Heart right ventricle (tissue), 16 donors: ENCODE measurements at places on chromosomes 7 and 10.

- H3K36me3 ChIP-seq: no peaks in the 10 kb centered on the region
- no peaks in the 10 kb centered on the region for H3K4me1 ChIP-seq
- H3K27ac ChIP-seq: no peak overlapping the region
- no peaks in the 10 kb centered on the region for H3K27me3 ChIP-seq
Observed at GRCh38 chr7:121904120-121904519, 31.2 kb downstream of the PTPRZ1 start.

DNA sequence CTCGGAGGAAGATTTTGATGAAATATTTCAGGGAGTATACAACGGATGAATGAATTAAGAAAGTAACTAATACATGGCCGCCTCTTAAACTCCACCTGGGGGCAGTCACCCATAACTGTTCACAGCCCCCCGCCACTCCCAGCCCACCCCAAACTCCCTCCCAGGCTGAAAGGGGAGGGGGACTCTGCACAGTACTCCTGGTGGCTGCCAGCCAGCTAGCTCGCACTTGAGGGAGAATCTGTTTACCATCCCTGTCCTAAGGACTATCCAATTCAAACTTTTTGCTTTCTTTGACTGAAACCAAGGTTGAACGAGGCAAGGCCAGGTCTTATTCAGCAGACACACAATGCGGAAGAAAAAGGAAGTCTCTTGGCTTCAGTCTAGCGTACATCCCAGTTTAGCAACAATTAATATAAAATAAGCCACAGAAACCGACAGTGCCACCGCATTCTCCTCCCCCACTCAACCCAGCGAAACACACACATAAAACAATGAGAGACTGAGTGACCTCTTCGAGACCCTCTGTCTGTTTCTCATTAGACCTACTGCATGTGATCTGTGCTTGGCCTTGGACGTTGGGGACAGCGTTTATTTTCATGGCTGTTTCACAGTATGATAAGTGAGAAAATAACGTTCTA lies 219.5 kb downstream of the GLI3 start:
- no peaks in the 10 kb centered on the region for H3K4me1 ChIP-seq
- no peak overlapping the region for H3K27ac ChIP-seq
- peaks cover 5% of the 10 kb centered on the region for H3K36me3 ChIP-seq
- H3K4me3 ChIP-seq: no peak overlapping the region
- DNase-seq: no peak

DNA sequence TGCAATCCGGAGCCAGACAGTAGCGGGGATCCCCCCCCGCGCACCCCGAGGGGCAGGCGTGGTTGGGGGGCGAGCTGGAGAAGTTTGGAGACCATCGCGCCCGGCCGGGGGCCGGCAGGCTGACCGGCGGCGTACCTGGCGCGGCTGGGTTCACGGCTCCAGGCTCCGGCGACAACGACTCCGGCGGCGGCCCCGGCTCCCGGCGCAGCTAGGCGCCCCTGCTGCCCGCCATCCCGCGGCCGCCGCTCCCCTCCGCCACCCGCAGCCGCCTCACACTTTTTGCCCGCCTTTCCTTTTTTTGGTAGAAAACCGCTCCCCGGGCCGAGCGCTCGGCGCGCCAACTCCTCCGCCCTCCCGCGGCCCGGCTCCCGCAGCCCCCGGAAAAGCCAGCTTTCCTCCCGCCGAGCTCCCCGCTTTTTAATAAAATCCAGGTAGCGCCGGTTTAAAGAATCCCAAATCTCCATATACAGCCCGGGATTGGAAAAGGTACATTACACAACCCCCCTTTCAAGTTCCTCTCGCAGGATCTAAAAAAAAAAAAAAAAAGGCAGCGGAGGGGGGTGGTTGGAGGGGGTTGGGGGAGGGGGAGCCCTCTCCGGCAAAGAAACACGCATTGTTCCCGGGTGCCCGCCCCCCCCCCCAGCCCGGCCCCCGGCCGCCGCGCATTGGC lies at the start of gene TNRC18:
TSS of gene TNRC18 (minus strand) at position 529 of the 670 bp plus-strand sequence. CDS start 2,588 bp downstream, outside the sequence.
- H3K36me3 ChIP-seq: no peaks in the 10 kb centered on the region
- H3K4me1 ChIP-seq: peaks cover 53% of the 10 kb centered on the region
- no peak for DNase-seq
- H3K4me3 ChIP-seq: peak within 1 kb of the TSS; percentile 97

- H3K27me3 ChIP-seq: no peaks in the 10 kb centered on the region
- H3K27ac ChIP-seq: no peak overlapping the region
- H3K4me3 ChIP-seq: no peak overlapping the region
- no peaks in the 10 kb centered on the region for H3K4me1 ChIP-seq
Observed at GRCh38 chr7:29896685-29897411, 90.5 kb downstream of the WIPF3 start.

DNA sequence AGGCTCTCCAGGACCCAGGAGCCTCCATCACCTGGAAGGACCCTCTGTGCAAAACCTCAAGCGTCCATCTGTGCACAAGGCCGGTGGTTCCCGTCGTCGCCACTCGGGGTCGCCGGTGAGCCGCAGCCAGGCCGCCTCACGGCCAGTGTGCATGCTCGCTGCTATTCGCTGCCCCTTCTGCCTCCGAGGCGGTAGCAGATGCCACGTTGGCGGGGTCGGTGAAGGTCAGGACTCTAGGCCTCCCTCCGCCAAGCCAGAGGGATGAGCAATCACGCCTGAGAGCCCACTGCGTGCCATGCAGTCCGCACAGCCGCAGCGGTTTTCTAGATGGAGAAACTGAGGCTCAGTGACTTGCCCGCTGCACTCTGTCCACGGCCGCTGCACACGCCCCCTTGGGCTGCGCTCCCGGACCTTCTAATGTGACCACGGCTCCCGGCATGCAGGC lies 5.7 kb downstream of the UPK3B start:
- no peak overlapping the region for H3K27ac ChIP-seq
- no peaks in the 10 kb centered on the region for H3K27me3 ChIP-seq
- H3K4me3 ChIP-seq: no peak overlapping the region
- peaks cover 9% of the 10 kb centered on the region for H3K4me1 ChIP-seq
- peak; percentile 57 for DNase-seq
- no peaks in the 10 kb centered on the region for H3K36me3 ChIP-seq

DNA sequence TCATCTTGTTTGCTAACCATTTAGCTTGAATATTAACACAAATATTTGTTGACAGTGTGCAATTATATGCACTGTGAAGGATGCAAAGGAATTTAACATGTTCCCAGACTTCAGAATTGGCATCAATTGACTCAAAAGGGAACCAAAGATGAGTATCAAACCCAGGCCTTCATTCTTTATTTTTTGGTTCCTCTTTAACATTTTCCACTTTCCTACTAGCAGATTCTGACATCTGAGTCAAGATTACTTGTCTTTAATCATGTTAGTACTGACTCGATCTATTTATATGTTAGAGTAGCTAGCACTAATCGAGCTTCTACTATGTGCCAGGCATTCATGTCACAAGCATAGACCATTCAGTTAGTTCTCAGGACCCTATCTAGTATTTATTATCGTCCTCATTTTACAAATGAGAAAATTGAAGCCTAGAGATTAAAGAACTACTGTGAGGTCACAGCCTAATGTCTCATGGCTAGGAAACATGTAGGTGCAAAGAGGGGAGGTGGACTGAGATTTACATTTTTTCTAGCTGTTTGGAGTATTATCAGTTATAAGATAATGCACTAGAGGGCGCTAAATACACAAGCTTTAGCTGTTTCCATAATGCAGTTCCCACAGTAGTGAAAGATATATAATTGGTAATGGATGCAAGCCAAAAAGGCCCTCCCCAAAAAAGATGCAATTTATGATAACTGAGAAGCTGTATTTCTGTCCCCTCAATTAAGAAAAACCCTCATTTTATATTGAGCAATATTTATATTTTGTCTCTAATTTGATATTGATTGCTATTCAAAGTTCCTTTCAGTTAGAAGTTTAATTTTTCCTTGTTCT lies 32.9 kb upstream of the KMT2E start:
- H3K4me1 ChIP-seq: peaks cover 63% of the 10 kb centered on the region
- peaks cover 4% of the 10 kb centered on the region for H3K36me3 ChIP-seq
- H3K4me3 ChIP-seq: no peak overlapping the region
- H3K27me3 ChIP-seq: no peaks in the 10 kb centered on the region
- no peak for DNase-seq
- peak overlapping the region; percentile 99 for H3K27ac ChIP-seq

DNA sequence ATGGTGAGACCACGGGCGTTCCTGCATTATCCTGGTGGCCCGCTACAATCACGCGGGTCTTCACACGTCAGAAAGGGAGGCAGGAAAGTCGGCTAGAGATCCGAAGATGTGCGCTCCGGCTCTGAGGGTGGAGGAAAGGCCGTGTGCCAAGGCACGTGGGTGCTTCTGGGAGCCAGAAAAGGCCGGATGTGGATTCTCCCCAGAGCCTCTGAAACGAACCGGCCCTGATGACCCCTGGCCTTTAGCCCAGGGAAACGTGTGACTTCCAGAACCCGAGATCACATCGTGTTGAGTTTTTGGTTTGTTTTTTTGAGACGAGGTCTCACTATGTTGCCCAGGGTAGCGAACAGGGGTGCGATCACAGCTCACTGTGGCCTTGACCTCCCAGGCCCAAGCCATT lies 244.2 kb downstream of the ELFN1 start:
- no peak overlapping the region for H3K27ac ChIP-seq
- peak; percentile 66 for DNase-seq
- no peak overlapping the region for H3K4me3 ChIP-seq
- no peaks in the 10 kb centered on the region for H3K36me3 ChIP-seq
- no peaks in the 10 kb centered on the region for H3K27me3 ChIP-seq

- no peak for DNase-seq
- no peaks in the 10 kb centered on the region for H3K27me3 ChIP-seq
- no peak overlapping the region for H3K4me3 ChIP-seq
- H3K36me3 ChIP-seq: no peaks in the 10 kb centered on the region
Observed at GRCh38 chr10:113493882-113494301, 59.0 kb upstream of the HABP2 start.

- H3K27ac ChIP-seq: peak overlapping the region; percentile 92
- H3K4me1 ChIP-seq: peaks cover 35% of the 10 kb centered on the region
- H3K27me3 ChIP-seq: no peaks in the 10 kb centered on the region
- no peaks in the 10 kb centered on the region for H3K36me3 ChIP-seq
Observed at GRCh38 chr7:127587663-127588018, 570 bp upstream of the ARF5 start.
